ENCODE measurements at places on chromosomes 3 and 15.

- DNase-seq, result no peak
These were observed 569.2 kb upstream of the ARPP21 start for GRCh38 chr3:35070088-35070487.

DNA sequence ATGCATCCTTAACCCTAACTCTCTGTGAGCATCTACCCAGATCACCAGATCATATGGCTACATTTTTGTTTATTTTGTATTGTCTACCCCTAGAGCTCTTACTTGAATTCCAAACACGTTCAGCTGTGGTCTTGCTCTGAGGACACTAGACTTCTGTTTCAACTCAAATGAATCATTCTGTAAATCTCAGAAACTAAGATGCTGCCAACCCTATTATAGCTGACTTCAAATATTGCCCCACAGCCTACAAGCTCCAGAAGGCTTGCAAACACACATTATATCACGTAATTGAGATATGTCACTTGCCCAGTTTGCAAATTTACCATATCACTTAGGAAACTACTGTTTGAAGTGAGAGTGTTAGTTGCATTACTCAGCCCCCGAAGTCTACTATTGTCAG, 426.2 kb upstream of the ARL6 start:
- no peak for DNase-seq

GRCh38 chr3:145767909-145768308, 393.1 kb downstream of the PLOD2 start:
- DNase-seq, result no peak

DNA sequence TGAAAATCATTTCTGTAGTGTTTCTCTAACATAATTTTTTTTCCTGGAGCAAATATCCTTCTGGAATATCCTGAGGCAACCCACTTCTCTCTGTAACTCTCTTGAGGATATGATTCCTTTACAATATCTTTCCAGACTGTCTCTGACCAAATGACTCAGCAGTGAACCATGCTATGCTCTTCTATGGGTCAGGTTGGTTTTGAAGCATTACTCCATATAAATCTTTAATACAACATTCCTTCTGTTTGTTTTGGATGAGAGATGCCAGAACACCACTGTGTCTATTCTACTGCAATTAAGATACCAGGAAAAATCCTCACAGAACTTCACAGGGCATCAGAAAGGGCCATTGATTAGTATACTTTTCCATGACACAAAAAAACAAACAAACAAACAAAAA, 626.4 kb upstream of the ZNF385D start:
- no peak for DNase-seq

Data from left renal pelvis (tissue), 4 donors.